ENCODE measurements at places on chromosomes 16 and 17.

- no peak for ATAC-seq
Observed at GRCh38 chr17:1038459-1039122, 41.7 kb downstream of the TIMM22 start.

DNA sequence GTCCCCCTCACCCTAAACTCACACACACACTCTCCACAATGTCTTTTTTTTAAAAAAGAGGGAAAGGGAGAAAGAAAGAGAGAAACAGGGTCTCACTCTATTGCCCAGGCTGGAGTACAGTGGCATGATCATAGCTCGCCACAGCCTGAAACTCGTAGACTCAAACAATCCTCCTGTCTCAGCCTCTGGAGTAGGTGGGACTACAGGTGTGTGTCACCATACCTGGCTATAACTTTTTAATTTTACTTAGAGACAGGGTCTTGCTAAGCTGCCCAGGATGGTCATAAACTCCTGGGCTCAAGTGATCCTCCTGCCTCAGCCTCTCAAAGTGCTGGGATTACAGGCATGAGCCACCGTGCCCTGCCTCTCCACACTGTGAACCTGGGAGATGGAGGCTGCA, 24.9 kb downstream of the LITAF start:
- ATAC-seq = no peak

- ATAC-seq = no peak
Observed at GRCh38 chr17:82387705-82388106, 16.1 kb downstream of the UTS2R start.

DNA sequence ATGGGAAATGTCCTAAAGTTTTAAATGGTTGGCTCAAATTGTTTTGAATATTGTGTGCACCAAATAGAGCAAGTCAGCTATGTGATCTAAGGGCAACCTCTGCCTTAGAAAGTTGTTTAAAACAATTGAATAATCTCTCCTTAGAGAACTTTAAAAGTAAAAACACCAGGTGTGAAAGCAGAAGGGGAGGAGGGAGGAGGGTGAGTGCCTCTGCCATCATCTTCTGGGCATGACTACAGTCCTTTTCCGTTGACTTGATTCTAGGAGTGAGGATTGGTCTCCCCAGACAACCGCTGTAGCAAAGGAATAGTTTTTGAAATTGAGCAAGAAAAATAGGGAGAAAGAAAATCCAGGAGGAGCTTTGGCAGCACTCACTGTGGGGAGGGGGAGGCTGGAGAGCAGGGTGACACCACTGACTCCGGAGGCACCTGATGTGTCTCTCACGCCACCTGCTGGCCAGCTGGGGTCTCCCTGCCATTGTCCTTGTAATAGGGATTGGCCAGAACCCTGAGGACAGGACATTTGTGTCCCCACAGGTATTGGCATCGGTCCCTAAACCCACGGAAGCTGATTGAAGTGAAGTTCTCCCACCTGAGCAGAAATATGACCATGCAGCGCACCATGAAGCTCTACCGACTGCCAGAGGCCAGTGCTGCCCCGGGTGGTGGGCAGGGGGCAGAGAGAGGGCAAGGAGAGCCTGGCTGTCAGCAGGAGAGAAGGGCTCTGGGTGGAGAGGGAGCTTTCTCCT, 33.3 kb downstream of the PLCD3 start:
- peak; percentile 80 for ATAC-seq

DNA sequence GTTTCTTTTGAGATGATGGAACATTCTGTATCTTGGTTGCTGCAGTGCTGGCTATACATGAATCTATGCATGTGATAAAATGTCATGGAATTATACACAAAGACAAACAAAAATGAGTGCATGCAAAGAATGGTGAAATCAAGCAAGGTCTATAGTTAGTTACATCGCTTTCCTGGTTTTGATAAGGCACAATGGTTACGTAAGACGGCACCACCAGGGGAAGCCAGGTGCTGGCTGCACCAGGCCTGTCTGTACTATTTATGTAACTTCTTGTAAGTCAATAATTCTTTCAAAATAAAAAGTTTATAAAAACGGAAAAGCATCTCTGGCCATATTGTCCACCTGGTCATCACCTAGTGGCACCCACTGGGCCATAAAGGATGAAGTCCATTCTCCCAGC, 46.5 kb downstream of the ARHGAP27 start:
- no peak for ATAC-seq

DNA sequence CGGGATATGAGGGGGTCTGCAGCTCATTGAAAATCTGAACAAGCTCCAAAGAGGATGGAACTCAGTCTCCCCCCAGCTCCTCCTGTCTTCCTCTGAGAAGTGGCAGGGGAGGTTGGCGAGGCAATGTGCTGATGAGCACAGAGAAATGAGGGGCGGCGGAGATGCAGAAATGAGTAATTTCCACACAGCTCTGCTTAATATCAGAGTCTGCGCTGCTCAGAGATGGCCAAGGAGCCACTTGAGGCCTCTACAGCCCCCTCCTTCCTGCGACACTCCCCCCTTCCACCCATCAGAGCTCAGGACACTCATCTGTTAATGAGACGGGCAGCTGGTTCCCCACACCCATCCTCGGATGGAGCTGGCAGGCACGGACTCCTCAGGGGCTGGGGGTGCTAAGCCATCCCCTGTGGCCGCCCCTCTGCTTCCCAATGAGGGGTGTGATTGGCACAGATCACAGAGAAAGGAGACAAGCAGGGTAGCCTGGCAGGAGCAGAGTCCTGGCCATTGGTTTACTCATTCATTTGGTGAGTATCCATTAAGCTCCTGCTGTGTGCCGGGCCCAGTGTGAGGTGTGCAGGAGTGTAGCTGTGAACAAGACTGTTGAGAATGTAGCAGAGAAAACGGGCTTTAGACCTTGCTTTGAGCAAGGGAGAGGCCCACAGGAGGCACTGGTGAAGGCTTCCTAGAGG, 12.7 kb upstream of the CRHR1 start:
- ATAC-seq = no peak

DNA sequence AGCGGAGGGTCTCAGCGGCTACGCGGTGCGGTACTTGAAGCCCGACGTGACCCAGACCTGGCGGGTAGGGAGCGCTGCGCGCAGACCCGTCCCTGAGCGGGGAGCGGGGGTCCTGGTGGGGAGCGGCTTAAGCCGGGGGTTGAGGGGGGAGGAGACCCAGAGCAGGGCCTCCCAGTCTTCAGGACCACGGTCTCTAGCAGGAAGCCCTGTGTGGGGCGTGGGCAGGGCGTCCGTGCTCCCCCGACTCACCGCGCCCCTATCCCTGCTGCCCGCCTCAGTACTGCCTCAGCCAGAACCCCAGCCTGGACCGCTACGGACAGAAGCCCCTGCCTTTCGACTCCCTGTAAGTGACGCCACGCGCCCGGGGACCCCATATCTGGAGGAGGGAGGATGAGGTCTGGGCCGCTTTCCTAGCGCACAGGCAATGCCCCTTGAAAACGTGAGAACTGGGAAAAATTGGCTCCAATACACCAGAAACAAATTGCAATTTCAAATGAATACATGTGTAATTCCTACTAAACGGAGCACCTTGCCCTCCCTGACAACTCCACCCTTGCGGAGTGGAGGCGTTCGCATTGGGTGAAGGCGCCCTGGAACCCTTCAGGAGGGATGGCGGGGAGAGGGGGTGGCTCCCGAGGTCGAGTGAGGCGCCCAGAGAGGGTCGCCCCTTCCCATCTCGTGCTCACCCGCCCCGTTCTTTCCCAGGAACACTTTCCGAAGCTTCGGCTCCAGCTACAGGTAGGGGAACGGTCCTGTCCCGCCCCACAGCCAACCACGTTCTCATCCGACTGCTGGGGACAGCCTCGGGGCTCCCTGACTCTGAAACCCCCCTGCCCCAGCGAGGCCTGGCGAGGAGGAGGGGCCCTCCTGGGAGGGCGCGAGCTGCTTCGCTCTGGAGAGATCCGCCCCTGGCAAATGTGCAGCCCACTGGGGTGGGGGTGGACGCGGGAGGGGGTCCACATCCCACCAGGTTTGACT, 14.6 kb upstream of the CNGB1 start:
- peak; percentile 52 for ATAC-seq

DNA sequence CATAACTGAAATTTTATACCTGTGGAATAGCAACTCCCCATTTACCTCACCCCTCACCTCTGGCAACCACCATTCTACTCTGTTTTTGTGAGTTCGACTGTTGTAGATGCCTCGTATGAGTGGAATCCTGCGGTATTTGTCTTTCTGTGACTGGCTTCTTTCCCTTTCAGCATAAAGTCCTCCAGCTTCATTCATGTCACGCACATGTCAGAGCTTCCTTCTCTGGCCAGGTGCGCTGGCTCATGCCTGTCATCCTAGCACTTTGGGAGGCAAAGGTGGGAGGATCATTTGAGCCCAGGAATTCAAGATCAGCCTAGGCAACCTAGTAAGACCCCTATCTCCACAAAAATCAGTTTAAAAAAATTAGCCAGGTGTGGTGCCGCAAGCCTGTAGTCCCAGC, 278.4 kb downstream of the PARN start:
- ATAC-seq = no peak

All from stimulated activated memory B cell treated with anti-CD40 and anti-IgM and Interleukin-4, amounts not matched to agents 10 μg/mL and 1 μg/mL and 100 μg/mL, for 72 hours (primary cell).